HL-60 (cell line): ENCODE measurements at places on chromosomes 2 and 18.

DNA sequence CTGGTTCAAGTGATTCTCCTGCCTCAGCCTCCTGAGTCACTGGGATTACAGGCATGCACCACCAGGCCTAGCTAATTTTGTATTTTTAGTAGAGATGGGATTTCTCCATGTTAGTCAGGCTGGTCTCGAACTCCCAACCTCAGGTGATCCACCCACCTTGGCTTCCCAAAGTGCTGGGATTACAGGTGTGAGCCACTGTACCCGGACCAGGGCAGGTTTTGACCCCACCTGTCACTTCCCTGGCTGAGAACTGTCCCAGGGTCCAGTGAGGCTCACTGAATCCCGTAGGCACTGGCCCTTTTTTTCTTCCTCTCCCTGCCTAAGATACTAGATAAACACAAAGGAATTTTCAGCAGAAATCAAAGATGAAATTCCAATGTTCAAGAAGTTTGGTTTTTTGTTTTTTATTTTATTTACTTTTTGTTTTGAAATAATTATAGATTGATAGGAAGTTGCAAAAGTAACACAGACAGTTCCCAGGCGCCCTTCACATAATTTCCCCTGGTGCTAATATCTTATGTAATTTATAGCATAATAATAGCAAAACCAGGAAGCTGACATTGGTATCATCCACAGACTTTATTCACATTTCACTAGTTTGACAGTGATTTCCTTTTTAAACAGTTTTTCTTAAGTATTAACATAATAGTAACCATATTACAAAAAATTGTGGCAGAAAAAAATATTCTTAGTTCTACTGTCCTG is 52.4 kb upstream of the B3GNT7 start:
- DNase-seq, result no peak

- no peak for DNase-seq
These were observed 16.3 kb downstream of the CABLES1 start for GRCh38 chr18:23151414-23152099.

DNA sequence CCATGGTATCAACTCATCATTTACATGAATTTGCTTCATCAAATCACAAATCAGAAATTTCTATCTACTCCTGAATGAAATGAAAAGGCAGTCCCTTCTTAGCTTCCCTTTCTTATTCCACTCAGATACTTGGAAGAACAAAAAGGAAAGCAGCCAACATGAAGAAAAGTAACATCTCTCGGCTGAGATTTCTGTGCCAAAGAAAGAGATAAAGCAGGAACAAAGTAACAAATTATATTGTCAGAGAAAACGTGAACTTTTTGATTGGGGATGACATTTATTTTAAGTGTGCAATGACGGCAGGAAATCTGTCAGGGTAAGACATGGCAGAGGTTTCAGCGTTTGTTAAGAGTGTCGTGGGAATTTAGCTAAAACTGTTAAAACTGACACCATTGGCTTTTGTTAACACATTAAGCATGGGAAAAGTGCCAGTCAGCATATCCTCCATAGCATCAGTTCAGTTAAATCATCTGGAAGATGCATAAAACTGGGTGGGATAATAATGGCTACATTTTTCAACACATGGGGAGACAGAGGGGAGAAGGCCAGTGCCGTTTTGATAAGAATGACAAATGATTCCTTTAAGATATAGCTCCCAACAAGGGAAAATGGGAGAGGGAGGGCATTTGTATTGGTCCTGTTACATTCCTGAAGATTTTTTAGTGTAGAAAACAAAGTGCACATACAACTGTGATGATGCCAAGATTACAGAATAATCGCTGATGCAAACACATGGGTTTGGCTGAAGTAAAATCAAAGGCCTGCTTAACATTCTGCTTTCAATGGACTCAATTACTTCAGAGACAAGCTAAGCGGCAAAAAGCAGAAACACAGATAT is 211.6 kb downstream of the ZNF521 start:
- DNase-seq, result no peak

DNA sequence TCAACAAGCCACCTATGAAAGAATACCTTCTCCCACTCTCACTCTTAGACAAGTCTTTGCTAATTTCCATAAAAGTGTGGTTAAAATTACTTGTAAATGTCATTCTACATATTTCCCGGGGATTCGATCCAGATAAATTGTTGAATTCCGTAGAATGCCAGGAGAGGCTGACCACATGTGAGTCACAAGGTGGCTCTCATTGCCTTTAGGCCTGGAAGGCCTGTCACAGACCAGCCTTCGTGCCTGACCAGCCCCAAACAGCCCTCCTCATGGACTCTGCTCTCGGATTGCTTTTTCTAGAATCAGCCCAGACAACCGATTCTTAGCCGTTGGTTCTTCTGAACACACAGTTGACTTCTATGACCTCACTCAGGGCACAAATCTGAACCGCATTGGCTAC is 86.0 kb downstream of the RTN4 start:
- DNase-seq, result no peak

- DNase-seq, result no peak
These were observed 17.6 kb downstream of the KCNK3 start for GRCh38 chr2:26710145-26710544.

DNA sequence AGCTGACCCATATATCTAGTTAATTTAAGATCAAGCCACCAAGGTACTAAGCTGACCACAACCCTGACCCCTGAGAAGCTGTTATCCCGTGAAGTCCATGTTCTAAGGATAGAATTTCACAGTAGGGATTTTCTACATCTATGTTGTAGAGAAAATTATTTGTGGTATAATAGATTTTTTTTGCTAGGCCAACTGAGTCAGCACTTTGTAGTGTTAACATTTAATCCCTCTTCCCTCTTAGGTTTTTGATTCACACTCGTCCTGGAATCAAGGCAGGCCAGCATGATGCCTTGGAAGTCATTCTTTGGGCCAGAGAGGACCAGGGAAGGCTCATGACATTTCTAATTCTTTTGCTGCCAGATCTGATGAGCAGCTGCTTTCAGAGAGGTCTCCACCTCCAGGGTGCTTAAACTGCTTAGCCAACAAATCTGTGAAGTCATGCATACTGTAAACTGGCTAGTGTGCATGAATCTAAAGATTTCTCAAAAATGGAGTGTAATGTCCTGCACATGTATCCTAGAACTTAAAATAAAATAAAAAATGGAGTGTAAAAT is 102.5 kb downstream of the RBM43 start:
- DNase-seq, result no peak

DNA sequence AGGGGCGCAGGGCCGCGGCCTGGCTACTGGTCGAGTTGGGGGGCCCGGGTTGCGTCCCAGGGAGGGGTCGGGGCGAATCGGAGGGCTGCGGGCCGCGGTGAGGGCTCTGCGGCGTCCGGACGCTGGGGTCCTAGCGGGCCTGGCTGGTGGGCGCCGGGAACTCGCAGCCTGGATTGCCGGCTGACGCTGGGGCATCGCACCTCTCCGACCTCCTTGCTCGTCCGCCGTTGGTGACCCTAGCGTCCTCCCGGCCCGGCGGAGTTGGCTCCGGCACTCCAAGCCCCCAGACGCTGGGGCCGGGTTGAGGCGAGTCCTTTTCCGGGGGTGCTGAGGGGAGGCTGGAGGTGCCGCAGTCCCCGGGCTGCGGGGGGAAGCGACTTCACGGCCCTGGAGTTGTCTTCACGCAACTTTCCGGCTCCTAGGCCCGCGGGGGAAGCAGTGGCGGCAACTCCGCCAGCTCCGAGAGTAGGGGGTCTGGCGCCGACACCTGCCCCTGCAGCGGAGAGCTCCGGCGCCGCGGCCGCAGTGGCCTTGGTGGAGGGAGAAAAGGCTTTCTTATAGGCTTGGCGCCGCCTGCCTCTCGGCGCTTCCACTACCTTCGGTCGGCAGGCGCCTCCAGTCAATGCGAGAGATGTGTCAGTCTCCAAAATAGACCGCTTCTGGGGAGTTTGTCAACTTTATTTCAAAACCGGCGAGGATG is 70.3 kb downstream of the HAUS1 start:
- no peak for DNase-seq

DNA sequence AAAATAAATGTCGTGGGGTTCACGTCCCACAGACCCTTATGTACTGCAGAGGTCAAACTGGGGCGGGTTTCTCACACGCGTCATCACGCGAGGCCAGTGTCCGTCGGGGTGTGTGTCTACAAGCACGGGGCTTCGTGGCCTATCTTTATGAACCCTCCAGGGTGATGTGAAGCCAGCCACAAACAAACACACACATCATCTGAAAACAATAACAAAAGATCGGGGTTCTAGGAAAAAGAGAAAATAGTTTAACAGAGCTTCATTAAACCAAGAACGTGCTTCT is 23.3 kb downstream of the LDLRAD4 start:
- no peak for DNase-seq

DNA sequence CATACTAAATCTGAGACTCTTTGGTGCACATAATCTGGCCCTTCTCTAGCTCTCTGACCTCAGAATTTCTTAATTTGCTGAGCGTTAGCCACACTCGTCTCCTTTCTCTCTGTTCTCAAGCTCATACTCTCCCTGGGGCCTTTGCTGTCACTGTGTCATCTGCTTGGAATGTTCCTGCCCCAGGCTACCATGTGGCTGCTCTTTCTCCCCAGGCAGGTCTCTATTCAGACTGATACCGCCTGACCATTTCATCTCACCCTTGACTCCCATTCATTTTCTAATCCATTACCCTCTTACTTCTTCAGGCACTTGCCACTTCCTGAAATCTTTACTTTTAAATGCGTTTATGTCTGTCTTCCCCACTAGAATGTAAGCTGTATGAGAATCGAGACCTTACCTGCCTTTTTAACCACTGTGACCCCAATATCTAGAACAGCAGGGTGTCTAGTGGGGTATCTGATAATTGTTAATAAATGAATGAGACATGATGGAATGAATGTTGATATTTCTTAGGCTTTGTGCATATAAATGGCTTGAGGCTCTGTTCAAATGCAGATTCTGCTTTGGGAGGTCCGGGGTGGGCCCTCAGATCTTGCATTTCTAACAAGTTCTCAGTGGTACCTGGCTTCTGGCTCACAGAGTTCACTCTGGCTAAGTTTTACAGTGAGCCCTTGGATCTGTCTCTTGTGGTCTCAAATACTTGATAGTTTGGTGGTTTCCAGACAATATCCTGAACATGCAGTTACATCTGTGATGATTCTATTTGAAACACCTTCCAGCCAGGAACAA is 89.9 kb upstream of the EPC2 start:
- DNase-seq, result no peak

DNA sequence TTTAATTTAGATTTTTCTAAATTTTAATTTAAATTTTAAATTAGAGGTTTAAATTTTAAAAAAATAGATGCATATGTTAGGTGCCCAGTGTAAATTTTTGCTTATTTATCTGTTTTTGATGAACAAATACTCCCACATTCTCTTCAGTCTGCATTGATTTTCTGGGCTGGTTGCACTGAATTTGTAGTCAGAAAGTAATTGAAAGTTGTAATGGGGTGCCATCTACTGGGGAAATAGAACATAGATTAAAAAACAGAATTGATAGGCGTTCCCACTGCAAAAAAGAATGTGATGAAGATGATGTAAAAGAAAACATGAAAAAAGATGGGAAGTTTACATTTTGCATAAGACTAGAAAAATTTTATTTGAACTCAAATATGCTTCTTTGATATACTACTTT is 51.7 kb upstream of the CCDC85A start:
- no peak for DNase-seq

- DNase-seq, result peak; percentile 27
These were observed 27.0 kb downstream of the MFSD6 start for GRCh38 chr2:190435031-190435670.

- DNase-seq, result peak; percentile 27
These were observed 10.3 kb downstream of the ITGA6 start for GRCh38 chr2:172437419-172438341.
